ENCODE measurements at places on chromosomes 11 and 22.
A peak's percentile ranks its signal among the peaks of the same experiment; 100 is the strongest.

DNA sequence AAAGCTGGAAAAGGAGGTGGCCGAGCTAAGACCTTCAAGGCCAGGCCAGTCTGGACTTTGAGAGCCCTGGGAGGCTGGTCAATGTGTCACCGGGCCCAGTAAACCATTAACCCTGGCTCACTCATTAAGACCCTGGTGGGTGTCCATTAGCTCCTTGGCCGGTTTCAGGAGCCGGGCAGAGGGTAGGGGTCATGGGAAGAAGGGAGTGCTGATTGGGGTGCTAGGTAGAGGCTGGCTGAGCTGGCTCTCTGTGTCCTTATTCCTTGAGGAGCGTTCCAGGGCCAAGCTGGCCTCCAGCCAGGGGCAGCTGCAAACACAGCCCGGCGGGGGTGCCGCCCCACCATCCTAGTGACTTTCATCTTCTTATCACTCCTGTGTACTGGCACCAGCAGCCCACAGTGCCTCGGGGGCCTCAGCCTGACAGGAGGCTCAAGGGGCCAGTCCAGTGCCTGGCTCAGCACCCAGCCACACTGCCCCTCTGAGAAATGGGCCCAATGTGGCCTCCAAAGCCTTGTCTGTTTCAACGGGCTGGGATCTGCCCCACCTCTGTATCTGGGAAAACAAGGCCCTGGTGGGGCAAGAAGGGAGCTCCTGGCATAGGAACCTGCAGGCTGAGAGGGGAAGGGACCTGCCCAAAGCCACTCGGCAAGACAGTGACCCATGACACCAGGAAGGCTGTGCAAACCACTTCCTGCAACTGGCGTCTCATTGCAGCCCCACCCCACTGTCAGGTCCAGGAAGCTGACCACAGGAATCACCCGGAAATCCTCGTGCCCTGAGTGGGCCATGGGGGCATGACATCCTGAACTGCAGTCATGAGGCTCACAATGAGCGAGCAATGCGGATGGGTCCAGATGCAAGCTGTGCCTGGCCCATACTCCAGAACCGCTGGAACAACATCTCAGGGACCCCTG is 15.1 kb upstream of the RGL4 start:
- DNase-seq = no peak

DNA sequence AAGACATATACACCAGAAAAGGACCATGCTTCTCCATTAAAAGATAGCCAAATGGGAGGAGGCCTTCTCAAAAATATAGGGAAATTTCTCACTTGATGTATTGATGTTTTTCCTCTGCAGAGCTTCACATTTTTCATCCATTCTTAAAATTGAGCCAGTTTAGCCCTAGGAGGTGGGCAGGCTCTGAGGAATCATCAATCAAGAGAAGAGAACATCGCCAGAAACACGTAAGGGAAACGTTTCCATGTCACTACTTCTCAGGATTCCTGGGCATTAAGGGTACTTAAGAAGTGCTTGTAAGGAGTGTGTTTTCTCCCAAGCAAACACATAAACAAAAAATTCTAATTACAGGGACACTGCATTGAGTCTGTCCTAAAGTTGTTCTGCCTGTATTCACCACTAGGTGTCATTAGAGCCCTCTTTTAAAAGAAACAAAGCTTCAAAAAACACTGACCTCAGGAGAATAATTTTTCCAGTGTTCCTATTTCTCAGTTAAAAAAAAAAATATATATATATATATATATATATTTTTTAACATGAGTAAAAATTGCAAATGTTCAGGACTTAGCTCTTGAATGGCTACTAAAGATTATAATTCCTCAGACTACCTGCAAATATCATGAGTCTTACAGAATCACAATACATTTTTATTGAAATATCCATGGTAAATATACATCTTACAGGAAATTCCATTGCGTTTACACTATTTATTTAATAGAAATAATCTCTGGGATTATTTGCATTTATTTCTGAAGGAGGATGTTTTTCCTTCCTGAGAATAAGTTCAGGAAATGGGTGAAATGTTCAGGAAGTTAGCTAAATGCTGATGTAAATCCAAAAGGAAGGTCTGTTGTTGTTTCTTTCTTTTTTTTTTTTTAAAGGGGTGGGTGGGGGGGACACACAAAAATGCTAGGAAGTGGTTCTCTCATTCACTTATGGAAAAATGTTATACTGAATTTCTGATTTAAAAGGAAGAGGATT is 16.0 kb downstream of the FZD4 start:
- no peak for DNase-seq

DNA sequence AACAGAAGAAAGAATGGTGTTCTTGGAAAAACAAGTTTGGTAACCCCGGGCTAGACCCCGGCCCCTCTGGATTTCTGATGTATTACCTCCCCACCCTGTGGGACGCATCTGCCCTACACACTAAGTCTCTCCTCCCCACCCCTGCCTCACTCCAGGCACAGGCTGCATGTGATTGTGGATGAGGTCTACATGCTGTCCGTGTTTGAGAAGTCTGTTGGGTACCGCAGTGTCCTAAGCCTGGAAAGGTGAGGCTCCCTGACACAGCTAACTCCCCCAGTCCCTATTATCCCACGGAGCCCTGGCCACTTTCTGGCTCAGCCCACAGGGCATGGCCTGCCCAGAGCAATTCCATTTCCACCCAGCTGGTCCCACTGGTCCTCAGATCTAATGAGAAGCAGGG is 13.3 kb downstream of the ACCS start:
- DNase-seq = no peak

- DNase-seq = peak; percentile 57
These were observed 3.2 kb upstream of the RTN4RL2 start for GRCh38 chr11:57456960-57457642.

DNA sequence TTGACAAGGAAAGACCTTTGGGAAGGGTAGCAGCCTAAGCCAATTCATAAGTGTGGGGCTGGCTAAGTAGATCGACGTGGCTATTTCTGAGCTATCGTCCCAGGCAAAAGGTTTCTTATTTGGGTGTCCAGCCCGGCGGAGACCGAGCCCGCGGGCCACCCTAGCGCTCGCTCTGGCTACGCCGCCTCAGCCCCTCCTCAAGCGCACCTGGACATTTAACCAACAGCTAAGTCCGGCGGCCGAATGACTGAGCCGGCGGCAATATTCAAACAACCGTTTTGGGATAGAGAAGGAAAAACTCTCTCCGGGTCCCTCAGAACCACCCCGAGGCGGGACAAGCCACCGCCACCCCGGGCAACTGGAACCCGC is 457 bp downstream of the RNF141 start:
- peak; percentile 6 for DNase-seq
